Chondrocyte (in vitro differentiated cells): ENCODE measurements at places on chromosomes 16 and 17.

DNA sequence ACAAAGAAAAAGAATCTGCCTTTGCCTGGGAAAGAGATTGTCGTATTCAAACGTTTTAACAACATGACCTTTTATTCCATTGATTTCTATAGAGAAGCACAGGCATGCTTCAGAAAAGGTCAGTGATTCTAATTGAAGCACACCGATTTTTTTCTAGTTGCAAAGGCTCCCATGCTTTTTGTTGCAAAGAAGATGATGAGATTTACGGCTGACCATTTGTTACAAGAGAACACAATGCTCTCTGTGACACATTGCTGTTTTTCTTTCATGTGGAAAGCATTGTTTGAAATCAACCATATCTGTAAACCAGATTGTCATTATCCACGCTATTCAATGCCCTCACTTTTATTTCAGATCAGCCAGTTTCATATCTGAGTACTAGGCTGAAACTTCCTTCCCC, 99.8 kb downstream of the NLK start:
- no peak for DNase-seq

DNA sequence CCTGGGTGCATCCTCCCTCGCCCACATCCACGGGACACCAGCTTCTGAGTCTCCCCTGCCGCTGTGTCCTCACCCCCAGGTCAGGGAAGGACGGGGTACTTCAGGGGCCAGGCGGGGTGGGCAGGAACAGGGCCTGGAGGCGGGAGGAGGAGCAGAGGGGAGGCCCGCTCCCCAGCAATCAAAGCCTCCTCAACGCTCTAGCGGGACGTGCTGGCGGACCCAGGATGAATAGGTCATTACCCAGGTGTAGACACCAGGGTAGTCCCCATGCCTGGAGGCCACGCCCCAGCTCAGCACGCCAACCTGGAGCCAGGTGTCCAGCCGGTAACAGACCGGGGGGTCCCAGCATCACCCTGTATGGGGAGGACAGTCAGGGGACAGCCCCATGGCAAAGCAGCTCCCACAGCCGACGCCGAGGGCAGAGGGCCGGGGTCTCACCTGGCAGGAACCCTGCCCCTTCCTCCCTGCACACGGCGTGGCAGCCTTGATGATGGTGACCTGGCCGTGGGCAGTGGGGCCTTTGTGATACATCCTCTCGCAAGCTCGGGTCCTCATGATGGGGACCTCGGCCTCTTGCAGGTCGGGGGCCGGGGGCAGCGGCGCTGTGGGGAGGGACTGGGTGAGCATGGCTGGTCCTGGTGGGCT, 24.2 kb downstream of the TPSD1 start:
- DNase-seq: peak; percentile 91

DNA sequence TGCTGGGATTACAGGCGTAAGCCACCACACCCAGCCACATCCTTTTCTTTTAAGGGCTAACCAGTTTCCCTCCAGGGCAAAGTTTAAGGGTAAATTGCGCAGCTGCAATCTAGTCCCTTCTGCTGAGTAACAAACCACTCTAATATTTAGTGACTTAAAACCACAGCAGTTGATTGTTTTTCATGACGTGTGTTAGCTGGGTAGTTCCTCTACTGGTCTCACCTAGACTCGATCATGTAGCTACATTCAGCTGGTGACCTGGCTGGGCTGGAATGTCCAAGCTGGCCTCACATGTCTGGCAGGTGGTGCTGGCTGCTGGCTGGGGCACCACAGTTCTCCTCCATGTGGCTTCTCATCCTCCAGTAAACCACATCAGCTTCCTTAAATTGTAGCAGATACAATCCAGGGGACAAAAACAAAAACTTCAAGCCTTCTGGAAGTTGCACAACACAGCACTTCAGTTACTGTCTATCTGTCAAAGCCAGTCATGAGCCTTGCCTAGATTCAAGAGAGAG, 75.5 kb downstream of the GPRC5B start:
- no peak for DNase-seq

DNA sequence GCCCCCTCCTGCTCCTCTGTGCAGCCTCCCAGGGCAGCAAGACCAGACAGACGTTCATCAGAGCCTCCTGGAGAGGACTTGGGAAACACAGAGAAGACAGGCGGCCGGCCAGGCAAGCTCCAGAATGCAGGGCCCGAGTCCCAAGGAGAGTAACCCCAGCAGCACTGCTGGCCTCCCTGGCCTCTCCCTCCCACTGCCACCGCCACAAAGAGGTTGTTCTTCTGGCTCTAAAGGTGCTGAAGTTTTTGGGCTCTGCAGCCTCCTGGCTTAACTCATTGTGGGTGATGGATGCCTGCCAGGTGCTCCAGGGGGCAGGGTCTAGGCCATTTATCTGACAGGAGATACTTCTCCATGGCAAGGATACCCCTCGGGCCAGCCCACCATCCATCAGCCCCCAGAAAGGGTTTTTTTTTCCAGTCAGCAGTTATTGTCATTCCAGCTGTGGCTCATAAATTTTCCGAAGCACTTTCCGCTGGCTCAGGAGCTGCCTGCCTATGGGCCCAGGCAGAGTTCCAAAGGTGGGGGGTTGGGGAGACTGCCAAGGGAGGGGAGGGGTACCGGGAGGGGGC, 32.0 kb upstream of the MRPS23 start:
- no peak for DNase-seq

GRCh38 chr17:64399071-64399766, 8.6 kb upstream of the PECAM1 start:
- DNase-seq: peak; percentile 41

GRCh38 chr16:72195609-72196008, 23.7 kb upstream of the PMFBP1 start:
- DNase-seq: no peak

GRCh38 chr17:78903101-78903779, at the start of gene CEP295NL:
CEP295NL (minus strand) TSS chr17:78903201; CDS start chr17:78901828, 1,373 bp downstream.
- DNase-seq: no peak

GRCh38 chr17:71699907-71700306, 420.9 kb upstream of the SOX9 start:
- DNase-seq: no peak

GRCh38 chr17:5694551-5694950, 110.2 kb upstream of the NLRP1 start:
- DNase-seq: no peak

GRCh38 chr16:81720973-81721906, 57.9 kb upstream of the PLCG2 start:
- DNase-seq: no peak

GRCh38 chr16:67885976-67886375, 1.3 kb downstream of the NRN1L start:
- DNase-seq: no peak

DNA sequence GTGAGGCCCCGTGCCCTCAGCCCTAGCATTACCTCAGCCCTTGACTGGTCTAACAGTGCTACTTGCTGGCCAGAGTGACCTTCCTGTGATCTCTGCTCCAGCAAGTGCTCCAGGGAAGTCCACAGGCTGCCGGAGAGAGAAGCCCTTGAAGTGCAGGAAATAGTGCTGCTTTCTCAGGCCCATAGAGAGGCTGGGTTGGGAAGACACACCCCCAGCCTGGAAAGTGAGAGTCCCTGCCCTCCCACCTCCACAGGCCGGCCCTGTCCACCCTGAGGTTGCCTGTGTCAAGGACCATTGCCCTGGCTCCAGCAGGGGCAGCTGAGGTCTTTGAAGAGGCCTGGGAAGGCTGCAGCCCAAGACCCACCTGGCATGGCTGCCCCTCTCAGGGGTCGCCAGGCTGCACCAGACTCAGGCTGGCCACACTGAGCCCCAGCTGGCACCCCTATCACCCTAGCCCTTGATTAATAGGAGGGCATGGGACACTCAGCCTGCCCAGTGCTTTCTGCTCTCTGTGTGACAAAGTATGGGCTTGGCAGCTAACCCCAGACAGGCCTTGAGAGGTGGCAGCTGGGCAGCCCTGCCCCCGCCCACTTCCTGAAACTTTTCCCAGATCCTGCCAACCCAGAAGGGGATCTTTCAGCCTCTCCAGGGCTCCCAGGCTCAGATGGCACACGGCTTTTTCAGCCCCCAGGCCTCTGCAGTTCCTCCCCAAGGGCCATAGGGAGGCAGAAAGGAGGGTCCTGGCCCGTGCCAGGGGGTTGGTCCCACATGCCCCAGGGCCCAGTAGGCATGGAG, 21.7 kb downstream of the ATP6V0D1 start:
- DNase-seq: no peak

- no peak for DNase-seq
Measured at GRCh38 chr16:78415013-78415412, 315.6 kb downstream of the WWOX start.

GRCh38 chr16:9088848-9089247, 2.6 kb upstream of the HAPSTR1 start:
- DNase-seq: no peak

GRCh38 chr16:78465730-78466129, 366.3 kb downstream of the WWOX start:
- no peak for DNase-seq

- no peak for DNase-seq
Measured at GRCh38 chr17:4980644-4981216, 6.7 kb downstream of the CAMTA2 start.

- DNase-seq: no peak
Measured at GRCh38 chr17:4098521-4099209, 44.2 kb downstream of the ZZEF1 start.
